ENCODE measurements at places on chromosomes 7 and 10. TPM values are rescaled to one million over a fixed set of nuclear protein-coding genes. Genes with fewer than 3 reads are reported as not detected.

Gene SLC4A2
- total RNA-seq = 53.7 TPM

Gene CPEB3
- total RNA-seq = 5.5 TPM

Gene GCK
- 0.38 TPM for total RNA-seq

Gene ZNF775
- total RNA-seq = 2.1 TPM

Gene SLC37A3
- 20.5 TPM for total RNA-seq

Gene FXYD4
- total RNA-seq = not detected

Gene TUBAL3
- not detected for total RNA-seq

Gene WEE2
- total RNA-seq = not detected

Gene GTPBP10
- total RNA-seq = 12.6 TPM

GRCh38 chr10:130392031-130392430, 255.8 kb downstream of the GLRX3 start:
- DNase-seq = no peak
- H3K4me1 ChIP-seq = no peaks in the 10 kb centered on the region
- H3K36me3 ChIP-seq = no peaks in the 10 kb centered on the region
- H3K4me3 ChIP-seq = no peak overlapping the region

GRCh38 chr10:78923647-78924318, 145.0 kb upstream of the ZMIZ1 start:
- no peak for DNase-seq
- no peak overlapping the region for H3K27ac ChIP-seq
- no peak overlapping the region for H3K4me3 ChIP-seq
- H3K4me1 ChIP-seq = peaks cover 15% of the 10 kb centered on the region
- H3K27me3 ChIP-seq = no peaks in the 10 kb centered on the region

DNA sequence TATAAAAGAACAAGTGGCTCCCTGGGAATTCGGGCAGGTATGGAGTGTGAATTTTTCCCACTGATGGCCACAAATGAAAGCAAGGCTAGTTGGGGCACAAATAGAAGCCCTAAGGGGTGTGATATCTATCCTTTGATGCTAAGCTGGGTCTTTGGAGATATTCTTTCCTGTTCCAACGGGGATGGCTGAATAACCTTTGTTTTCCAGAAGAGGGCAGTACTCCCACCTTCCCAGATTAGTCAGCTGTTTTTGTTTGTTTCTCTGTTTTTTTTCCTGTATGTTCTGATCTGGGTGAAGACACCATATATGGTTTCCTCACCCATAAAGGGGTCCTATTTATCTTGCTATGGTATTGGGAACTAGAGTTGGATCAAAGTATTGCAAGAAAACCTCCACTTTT, 947.7 kb upstream of the SORCS1 start:
- DNase-seq = no peak
- no peaks in the 10 kb centered on the region for H3K27me3 ChIP-seq
- H3K4me3 ChIP-seq = no peak overlapping the region
- H3K4me1 ChIP-seq = no peaks in the 10 kb centered on the region

DNA sequence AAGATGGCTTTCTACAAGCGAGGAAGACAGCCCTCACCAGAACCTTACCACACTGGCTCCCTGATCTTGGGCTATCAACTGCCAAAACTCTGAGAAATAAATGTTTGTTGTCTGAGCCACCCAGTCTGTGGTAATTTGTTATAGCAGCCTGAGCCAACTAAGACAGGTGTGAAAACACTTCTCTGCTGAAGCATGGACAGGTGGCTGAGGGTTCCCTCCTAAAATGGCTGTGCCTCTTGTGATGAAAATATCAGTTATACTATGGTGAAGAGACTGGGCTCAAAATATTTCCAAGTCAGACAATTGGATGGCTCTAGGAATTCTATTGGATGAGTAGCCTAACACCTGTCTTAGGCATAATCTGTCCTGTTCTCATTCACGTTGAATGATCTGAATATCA, 78.1 kb downstream of the CDK1 start:
- no peaks in the 10 kb centered on the region for H3K27me3 ChIP-seq
- no peaks in the 10 kb centered on the region for H3K36me3 ChIP-seq
- H3K4me3 ChIP-seq = no peak overlapping the region
- no peak for DNase-seq
- no peaks in the 10 kb centered on the region for H3K4me1 ChIP-seq

- no peaks in the 10 kb centered on the region for H3K27me3 ChIP-seq
- H3K36me3 ChIP-seq = no peaks in the 10 kb centered on the region
- no peak for DNase-seq
- H3K4me1 ChIP-seq = no peaks in the 10 kb centered on the region
- H3K4me3 ChIP-seq = no peak overlapping the region
These were observed 184.0 kb downstream of the PTPN20 start for GRCh38 chr10:47095211-47095610.

- H3K27me3 ChIP-seq = no peaks in the 10 kb centered on the region
- no peak overlapping the region for H3K27ac ChIP-seq
- no peak overlapping the region for H3K4me3 ChIP-seq
- peaks cover 25% of the 10 kb centered on the region for H3K4me1 ChIP-seq
- DNase-seq = no peak
These were observed 165.3 kb downstream of the CELF2 start for GRCh38 chr10:11183015-11183414.

GRCh38 chr10:72038458-72039001, 49.8 kb downstream of the SPOCK2 start:
- no peaks in the 10 kb centered on the region for H3K27me3 ChIP-seq
- H3K4me1 ChIP-seq = no peaks in the 10 kb centered on the region
- no peak for DNase-seq

DNA sequence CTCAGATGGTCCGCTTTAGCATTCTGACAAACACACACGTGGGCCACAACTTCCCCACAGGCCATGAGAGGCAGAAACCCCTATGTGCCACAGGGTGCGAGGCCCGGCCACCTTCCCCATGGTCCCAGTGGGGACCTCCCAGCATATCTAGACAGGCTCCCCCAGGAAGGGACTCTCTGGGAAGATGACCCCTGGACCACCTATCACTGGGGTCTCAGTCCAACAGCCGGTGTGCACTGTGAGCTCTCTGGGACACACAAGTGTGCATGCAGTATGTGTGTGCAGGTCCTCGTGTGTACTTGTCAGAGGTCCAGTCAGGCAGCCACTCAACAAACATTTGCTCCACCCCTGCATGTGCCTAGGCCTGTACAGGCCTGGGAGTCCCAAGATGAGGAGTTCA, 18.7 kb downstream of the GRID1 start:
- no peaks in the 10 kb centered on the region for H3K36me3 ChIP-seq
- no peak for DNase-seq
- no peak overlapping the region for H3K27ac ChIP-seq
- no peaks in the 10 kb centered on the region for H3K27me3 ChIP-seq
- no peaks in the 10 kb centered on the region for H3K4me1 ChIP-seq
- no peak overlapping the region for H3K4me3 ChIP-seq

DNA sequence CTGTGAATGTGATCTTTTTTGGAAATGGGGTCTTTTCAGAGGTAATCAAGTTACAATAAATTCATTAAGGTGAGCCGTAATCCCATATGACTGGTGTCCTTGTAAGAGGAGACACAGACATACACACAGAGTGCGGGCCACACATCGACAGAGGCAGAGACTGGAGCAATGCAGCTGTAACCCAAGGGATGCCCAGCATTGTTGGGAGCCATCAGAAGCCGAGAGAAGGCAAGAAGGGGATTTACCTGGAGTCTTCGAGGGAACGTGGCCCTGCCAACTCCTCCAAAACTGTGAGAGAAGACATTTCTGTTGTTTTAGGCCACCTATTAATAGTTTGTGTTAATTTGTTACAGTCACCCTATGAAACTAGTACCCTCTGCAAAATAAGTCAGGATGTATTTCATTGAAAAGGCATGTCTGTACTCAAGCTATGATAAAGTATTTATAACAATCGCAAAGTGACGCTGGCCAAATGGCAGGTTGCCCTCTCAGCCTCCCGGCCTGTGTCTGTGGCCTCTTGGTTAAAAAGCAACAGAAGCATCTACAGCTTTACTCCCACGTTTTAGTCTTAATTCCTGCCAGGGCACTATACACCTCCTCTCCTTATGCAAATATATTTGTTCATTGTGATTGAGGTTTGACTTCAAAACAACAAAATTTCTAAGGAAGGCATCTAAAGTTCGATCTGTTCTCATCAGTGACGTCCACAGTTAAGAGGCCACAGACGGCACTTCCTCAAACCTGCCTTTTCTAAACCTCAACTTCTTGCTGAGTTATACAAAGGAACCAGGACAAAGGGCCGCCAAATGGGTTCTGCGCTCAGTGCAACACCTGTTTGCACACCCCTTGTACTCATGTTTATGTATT, 46.8 kb downstream of the HIPK2 start:
- H3K4me1 ChIP-seq = peaks cover 39% of the 10 kb centered on the region
- peaks cover 10% of the 10 kb centered on the region for H3K36me3 ChIP-seq
- H3K27ac ChIP-seq = peak overlapping the region; percentile 68
- no peak for DNase-seq

- no peaks in the 10 kb centered on the region for H3K36me3 ChIP-seq
- no peak overlapping the region for H3K27ac ChIP-seq
- H3K4me1 ChIP-seq = no peaks in the 10 kb centered on the region
- H3K4me3 ChIP-seq = no peak overlapping the region
- H3K27me3 ChIP-seq = no peaks in the 10 kb centered on the region
These were observed 618.5 kb downstream of the CCSER2 start for GRCh38 chr10:84946904-84947303.

DNA sequence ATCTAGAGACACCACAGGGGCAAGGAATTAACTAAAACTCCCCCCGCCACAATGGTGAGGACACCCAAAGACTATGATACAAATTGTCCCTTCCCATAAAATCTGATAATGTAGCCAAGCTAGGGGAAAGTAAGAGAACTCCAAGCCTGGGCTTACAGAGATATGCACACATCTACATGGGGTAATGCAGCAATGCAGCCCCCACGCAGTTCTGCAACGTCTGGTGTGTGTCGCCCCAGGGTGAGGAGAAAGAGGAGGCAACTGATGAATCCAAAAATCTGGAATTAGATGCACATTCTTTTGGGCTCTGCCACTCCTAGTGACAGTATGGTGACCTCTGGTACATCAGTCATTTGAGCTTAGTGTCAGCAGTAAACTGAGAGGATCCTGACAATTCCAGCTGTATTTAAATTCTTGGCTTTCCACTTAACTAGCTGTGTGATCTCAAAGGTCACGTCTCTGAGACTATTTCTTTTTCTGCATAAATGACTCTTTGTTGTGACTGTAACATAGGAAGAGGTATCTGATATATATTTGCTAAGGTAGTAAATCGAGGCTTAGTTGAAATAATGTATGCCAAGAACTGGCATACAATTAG, 51.5 kb downstream of the PIP4K2A start:
- no peak overlapping the region for H3K4me3 ChIP-seq
- no peaks in the 10 kb centered on the region for H3K27me3 ChIP-seq
- no peak overlapping the region for H3K27ac ChIP-seq
- no peaks in the 10 kb centered on the region for H3K36me3 ChIP-seq
- H3K4me1 ChIP-seq = peaks cover 3% of the 10 kb centered on the region

DNA sequence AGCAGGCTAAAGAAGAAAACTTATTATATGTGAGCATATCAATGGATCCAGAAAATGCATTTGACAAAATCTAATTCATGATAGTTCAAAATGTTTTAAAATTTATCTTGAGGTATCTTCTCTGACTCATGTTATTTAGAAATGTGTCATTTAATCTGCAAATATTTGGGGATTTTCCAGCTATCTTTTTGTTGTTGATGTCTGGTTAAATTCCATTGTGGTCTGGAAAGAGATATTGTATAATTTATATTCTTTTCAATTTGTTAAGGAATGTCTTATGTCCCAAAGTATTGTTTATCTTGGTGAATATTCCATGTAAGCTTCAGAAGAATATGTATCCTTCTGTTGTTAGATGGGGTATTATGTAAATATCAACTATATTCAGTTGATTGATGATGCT, 942.5 kb downstream of the KCNMA1 start:
- no peaks in the 10 kb centered on the region for H3K27me3 ChIP-seq
- no peaks in the 10 kb centered on the region for H3K4me1 ChIP-seq
- H3K4me3 ChIP-seq = no peak overlapping the region
- no peak overlapping the region for H3K27ac ChIP-seq

GRCh38 chr10:13268841-13269240, 31.0 kb downstream of the PHYH start:
- H3K4me1 ChIP-seq = peaks cover 18% of the 10 kb centered on the region
- H3K27ac ChIP-seq = no peak overlapping the region
- no peaks in the 10 kb centered on the region for H3K27me3 ChIP-seq
- DNase-seq = no peak
- H3K4me3 ChIP-seq = no peak overlapping the region
- no peaks in the 10 kb centered on the region for H3K36me3 ChIP-seq

DNA sequence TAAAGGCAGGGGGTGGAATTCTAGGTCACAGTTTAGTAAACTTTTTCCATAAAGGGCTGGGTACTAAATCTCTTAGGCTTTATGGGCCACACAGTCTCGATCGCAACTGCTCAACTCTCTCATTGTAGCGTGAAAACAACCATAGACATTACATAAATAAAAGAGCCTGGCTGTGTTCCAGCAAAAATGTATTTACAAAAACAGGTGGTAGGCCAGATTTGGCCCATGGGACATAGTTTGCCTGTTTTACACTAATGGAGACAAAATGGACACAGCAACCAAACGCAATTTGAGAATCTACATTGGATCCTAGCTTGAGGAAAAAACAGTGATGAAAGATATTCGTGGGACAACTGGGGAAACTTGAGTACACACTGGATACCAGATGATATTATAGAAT, 23.2 kb upstream of the MALSU1 start:
- H3K4me1 ChIP-seq = no peaks in the 10 kb centered on the region
- no peaks in the 10 kb centered on the region for H3K27me3 ChIP-seq
- no peak for DNase-seq
- no peak overlapping the region for H3K4me3 ChIP-seq

DNA sequence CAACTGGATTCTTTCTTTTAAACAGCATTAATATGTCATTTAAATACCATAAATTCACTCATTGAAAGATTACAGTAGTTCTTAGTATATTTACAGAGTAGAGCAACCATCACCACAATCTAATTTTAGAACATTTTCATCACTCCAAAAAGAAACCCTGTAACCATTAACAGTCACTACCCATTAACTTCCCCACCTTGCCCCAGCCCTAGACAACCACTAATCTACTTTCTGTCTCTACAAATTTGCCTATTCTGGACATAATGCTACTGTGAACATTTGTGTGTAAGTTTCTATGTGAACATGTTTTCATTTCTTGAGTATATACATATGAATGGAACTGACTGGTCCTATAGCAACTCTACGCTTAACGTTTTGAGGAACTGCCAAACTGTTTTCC, 42.4 kb downstream of the P4HA1 start:
- H3K27ac ChIP-seq = no peak overlapping the region
- no peaks in the 10 kb centered on the region for H3K27me3 ChIP-seq
- peaks cover 77% of the 10 kb centered on the region for H3K36me3 ChIP-seq
- H3K4me3 ChIP-seq = no peak overlapping the region
- H3K4me1 ChIP-seq = no peaks in the 10 kb centered on the region
- DNase-seq = no peak
